Central memory CD4-positive, alpha-beta T cell (primary cell): ENCODE measurements at places on chromosomes 6 and 20.
A peak's percentile ranks its signal among the peaks of the same experiment; 100 is the strongest.

- no peak for DNase-seq
These were observed 574 bp downstream of the ARHGAP40 start for GRCh38 chr20:38602185-38602581.

DNA sequence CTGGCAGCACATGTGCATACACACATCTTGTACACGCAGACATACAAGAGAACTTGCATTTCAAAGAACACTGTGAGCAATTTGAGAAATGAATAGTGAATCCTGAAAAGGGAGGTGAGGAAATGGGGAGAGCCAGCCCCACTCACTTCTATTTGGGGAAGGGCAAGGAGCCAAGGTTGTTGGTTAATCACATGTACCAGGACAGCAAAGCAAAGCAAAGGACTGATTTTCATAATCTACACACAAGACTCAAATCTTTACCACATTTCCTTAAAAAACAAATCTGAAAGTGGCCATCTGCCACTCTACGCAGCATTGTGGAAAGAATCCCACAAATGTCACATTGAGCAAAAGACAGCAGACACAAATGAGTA is 35.0 kb upstream of the KIF16B start:
- DNase-seq: no peak

DNA sequence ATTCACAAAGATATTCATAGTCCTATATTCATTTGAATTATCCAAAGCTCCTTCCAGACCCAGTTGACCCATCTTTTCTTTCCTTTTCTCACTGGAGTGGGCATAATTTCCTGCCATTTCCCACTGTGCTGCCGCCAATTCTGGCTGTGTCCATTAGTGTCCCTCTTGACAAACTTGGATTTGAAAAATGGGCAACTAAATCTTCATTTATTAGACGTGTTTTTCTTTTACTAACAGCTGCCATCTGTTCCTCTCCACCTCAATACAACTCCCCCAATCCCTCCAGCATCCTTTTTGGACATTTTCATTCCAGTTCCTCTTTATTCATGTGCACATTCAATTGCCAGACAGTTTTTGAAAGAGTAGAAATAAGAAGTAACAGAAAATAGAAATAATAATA is 90.5 kb downstream of the PCSK2 start:
- no peak for DNase-seq

GRCh38 chr6:125354649-125355048 is 52.9 kb upstream of the HDDC2 start:
- no peak for DNase-seq

DNA sequence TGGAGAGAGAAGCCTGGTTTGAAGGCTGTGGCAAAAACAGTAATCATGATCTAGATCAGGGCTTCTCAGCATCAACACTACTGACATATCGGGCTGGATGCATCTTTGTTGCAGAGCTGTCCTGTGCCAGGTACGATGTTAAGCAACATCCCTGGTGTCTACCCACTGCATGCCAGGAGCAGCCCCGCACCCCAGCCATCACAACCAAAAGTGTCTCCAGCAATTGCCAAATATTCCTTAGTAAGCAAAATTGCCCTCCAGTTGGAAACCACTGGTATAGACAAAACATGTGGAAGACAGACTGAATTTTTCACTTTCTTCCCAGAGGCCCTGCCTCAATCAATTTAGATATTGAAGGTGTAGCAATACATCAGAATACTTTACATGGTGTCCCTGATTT is 147.6 kb upstream of the NRN1 start:
- no peak for DNase-seq

DNA sequence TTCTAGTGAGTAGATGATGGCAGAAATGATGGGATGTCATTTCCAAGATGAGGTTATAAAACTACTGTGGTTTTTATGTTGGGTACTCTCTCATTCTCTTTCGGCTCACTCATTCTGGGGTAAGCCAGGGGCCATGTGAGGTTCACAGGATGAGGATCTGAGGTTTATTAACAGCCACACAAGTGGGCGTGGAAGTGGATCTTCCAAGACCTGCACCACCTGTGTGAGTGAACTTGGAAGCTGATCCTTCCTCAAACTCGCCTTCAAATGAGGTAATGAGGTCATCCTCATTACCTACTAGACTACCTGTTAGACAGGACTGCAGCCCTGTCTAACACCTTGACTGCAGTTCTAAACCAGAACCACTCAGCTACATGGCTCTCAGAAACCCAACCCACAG is 45.1 kb upstream of the TAGAP start:
- no peak for DNase-seq

DNA sequence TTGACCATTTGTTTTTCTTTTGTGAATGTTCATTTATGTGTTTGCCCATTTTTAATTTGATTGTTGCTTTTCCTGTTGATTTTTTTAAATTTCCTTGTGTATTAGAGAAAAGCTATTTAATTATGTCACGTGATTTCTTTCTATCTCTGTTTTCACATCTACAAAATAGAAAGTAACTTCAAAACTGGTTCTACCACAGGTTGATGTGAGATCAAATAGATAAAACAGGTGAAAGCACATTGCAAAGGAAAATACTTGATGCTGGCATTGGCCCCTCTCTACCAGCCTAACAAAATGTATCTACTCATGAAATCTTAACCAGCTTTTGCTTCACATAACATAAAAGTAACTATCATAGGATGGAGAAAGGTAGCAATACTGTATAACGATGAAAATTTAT is 129.2 kb downstream of the TMEM242 start:
- peak; percentile 26 for DNase-seq

DNA sequence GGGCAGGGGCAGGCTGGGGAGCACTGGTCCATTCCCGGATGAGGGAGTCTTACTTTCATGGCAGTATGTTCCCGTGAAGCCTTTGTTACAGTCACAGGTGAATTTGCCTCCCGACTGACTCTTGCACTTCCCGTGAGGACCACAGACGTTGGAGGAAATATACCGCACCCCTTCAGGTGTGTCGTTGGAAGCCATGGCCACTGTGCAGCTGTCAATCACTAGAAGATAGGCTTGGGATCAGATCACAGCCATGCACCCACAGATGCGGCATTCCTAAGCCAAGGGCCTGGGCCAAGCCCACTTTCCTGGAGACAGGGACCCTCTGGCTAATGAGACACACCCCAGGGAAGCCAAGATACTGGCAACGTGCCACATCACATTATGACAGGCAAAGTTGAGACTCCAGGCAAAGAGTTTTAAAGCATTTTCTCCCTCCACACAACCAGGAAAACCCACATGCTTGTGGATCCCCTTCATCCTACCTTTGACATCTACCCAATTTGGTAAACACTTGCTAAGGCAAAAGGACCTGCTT is 26.8 kb downstream of the JAG1 start:
- no peak for DNase-seq

DNA sequence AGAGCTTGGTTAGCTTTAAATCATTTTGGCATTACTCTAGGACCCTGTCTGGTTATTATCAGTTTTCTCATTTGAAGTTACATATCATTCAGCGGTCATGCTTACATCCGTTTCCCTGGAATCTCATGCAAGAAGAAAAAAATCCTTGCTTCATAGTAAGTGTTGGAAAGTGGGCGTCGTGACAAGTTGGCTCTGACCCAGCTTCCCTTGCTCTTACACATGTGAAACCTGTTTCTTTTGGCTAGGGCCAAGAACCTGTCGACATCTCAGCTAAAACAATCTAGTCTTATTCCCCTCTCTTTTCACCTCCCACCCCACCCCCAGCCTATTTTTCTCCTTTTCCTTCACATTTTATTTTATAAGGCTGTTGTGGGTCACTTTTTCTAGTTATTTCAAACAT is 45.5 kb downstream of the ANKS1A start:
- DNase-seq: no peak

DNA sequence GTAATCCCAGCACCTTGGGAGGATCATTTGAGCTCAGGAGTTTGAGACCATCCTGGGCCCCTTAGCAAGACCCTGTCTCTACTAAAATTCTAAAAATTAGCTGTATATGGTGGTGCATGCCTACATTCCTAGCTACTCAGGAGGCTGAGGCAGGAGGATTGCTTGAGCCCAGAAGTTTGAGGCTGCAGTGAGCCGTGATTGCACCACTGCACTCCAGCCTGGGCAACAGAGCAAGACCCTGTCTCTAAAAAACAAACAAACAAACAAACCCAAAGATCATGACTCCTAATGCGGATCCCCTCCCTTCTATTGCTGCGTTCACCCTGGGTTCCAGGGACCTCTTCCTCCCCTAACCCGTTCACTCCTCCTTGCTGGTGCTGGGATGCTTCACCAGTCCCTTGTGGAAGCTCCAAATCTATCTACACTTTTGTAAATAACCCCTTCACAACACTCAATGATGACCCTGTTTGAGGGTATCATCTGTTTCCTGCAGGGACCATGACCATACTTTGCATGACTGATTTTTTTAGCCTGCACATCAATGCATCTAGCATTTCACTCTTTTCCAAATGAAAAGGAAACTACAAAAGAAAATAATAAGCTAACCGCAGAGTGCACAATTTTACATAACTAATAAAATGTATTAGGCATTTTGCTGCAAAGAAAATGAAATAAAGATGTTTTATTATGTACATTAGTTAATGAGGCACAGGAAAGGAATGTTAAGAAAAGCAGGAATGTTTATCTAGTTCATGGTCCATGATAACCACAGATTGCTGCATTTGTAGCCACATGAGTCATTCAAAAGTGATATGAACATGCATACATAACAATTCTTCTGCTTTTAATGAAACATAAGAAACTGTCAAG is 30.5 kb upstream of the IPCEF1 start:
- DNase-seq: no peak

DNA sequence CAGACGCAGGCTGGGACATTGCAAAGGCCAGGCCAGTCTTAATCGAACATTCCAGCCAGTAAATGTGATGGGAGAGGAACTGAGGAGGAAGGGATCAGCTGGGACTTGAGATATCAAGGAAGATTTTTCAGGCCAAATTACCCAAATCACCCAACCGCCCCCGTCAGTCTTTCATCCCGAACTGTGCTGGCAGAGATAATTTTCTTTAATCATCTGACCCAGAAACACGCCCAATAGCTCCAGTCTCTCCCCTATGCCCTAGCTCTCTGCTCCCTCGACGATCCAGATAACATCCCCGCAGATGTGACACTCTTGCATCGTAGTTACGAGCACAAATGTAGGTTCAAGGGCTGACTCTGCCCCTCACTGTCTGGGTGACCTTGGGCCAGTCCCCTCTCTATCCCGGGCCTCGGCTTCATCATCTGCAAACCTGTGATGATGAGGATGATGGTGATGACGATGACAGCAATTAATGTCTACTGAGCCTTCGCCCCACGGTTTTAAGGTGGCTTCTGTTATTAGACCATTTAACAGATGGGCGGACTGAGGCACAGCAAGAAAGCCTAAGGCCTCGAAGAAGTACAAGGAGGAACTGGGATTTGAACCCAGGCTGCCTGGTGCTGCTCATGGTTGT is 118.6 kb downstream of the PREX1 start:
- no peak for DNase-seq

DNA sequence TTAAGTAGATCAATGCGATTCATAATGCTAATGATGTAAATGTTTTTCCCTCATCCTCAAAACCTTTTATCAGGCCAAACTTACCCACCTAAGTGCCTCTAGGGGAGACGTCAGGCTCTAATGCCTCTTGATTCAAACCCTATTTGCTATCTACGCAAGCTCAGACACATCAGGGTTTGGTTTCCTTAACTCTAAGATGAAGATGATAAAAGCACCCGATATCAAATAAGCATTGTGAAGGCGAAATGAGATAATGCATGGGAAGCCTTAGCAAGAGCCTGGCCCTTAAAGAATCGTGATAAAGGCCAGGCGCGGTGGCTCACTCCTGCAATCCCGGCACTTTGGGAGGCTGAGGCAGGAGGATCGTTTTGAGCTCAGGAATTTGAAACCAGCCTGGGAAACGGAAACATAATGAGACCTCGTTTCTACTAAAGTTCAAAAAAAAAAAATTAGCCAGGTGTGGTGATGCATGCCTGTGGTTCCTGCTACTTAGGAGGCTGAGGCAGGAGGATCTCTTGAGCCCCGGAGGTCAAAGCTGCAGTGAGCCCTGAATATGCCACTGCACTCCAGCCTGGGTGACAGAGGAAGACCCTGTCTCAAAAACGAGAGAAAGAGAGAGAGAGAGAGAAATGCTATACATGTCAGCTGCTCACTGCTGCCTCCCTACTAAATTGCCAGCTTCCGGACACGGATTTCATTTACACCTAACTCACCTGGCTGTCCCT is 13.5 kb downstream of the CNKSR3 start:
- no peak for DNase-seq

DNA sequence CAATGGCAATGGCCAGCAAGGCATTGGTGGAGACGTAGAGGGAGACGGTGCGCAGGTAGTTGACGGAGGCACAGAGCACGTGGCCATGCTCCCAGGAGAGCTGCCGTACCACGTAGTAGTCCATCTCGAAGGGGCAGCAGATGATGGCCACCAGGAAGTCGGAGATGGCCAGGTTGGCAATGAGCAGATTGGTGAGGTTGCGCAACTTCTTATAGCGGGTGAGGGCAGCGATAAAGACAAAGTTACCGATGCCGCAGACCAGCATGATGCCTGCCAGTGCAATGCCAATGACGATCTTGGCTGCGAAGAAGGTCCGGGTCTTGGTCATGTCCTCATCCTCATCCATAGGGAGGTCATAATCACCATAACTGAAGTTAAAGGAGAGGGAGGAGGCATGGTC is 2.8 kb downstream of the PROKR2 start:
- no peak for DNase-seq

- no peak for DNase-seq
These were observed 31.3 kb downstream of the MOCS1 start for GRCh38 chr6:39902786-39903465.

DNA sequence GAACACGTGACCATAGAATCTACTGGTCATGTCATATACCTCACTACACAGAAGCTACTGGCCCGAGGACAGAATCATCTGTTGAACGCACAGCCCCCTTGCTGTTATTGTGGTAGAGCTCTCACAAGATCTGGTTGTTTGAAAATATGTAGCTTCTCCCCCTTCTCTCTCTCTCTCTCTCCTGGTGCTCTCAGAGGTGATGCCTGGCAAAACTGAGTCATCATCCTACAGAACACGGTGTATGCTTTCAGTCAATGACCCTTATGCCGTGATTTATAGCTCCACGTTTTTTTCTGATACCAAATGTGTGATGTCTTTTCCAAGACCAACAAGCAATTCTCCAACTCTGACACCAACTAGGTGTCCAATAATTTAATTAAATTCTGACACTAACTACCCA is 13.0 kb upstream of the RBM24 start:
- DNase-seq: no peak

- DNase-seq: no peak
These were observed 104.5 kb downstream of the TTLL2 start for GRCh38 chr6:167429353-167429752.

DNA sequence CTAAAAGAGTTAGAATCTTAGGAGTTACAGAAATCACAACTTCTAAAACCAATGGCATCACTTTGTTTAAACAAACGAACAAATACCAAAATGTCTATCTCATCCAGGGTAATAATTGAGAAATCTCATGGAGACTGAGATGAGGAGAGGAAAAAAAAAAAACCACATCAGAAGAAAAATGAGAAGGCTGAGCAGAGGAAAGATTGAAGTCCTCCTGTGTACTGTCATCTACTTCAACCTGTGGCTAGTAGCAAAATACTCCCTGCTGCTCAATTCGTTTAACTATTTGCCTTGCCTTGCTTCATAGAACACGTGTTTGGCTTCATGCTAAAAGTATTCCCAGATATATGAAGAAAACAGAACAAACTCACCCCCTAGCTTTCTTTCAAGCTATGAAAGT is 143.7 kb downstream of the PDE10A start:
- DNase-seq: no peak
